ENCODE measurements at places on chromosomes 16 and 17.

DNA sequence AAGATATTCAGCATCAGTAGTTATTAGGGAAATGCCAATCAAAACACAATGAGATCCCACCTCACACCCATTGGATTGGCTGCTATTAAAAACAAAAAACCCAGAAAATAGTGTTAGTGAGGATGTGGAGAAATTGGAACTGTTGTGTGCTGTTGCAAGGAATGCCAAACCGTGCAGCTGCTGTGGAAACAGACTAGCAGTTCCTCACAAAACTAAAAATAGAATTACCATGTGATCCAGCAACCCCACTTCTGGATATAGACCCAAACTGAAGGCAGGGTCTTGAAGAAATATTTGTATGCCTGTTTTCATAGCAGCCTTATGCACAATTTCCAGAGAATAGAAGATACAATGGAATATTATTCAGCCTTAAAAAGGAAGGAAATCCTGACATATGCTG, 46.0 kb downstream of the FOXK2 start:
- no peak for DNase-seq

- no peak for DNase-seq
These were observed 24.8 kb downstream of the RAD51D start for GRCh38 chr17:35094902-35095301.

DNA sequence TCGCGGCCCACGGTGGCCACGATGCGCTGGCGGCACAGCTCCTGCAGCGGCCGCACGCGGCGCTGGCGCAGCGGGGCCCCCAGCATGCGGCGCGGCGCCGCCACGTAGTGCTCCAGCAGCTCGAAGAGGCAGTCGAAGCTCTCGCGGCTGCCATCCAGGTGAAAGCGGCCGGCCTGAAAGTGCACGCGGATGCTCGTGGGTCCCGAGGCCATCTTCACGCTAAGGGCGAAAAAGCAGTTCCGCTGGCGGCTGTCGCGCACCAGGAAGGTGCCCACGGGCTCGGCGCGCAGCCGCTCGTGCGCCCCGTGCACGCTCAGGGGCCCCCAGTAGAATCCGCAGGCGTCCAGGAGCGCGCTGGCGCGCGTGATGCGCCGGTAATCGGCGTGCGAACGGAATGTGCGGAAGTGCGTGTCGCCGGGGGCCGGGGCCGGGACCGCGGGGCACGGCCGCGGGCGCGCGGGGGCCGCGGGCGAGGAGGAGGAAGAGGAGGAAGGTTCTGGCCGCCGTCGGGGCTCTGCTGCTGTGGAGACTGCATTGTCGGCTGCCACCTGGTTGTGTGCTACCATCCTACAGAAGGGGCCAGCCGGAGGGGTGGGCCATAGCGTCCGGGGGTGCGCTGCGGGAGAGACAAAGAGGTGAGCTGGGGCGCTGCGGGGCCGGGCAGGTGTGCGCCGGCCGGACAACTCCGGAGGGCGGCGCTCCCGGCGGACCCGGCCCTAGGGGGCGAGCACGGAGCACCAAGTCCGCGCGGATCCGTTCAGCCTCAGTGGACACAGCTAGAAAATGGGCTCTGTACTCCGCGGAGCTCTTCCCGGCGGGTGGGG, 879 bp downstream of the SOCS1 start:
- DNase-seq, result no peak

GRCh38 chr17:1509290-1509881, 7.0 kb downstream of the INPP5K start:
- DNase-seq, result no peak

All from GM12864 (cell line).